ENCODE measurements at places on chromosomes 2 and 18. TPM values are rescaled to one million over a fixed set of nuclear protein-coding genes. Genes with fewer than 3 reads are reported as not detected.

ANO7 gene
- total RNA-seq: 0.81 TPM

GRCh38 chr18:59902131-59902992 lies 2.6 kb downstream of the PMAIP1 start:
- DNase-seq: no peak

CPLX4 gene
- total RNA-seq: not detected

DNA sequence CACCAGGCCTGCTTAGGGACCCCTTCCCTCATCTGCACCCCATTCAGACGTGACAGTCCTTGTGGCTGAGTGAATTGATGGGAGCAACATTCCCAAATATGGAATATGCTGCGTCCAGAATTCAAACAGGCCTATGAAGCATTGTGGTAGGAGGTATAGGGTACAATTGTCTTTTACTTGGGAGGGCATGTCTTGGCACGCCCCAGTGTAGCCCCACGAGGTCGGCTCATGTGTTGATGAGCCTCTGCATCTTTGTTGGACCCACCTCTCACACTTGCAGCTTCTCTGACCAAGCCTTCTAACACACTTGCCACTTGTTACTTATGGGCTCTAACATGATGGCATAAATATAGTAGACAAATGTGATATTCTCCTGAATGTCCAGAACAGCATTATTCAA lies 1.6 kb downstream of the TIMM21 start:
- no peak for DNase-seq

LRRTM1 gene
- 0.68 TPM for total RNA-seq

DNA sequence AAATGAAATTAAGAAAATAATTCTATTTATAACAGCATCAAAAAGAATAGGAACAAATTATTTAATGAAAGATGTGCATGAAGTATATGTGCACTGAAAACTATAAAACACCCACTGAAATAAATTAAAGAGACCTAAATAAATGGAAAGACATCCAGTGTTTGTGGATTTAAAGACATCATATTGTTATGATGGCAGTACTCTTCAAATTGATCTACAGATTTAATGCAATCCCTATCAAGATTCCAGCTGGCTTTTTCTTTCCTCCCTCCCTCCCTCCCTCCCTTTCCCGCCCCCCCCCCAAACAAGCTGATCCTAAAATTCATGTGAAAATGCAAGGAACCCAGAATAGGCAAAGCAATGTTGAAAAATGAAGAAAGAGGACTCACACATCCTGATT lies 83.5 kb upstream of the ZFP36L2 start:
- no peak for DNase-seq

GRCh38 chr18:75365837-75366236 lies 61.7 kb downstream of the SMIM21 start:
- no peak for DNase-seq

DNA sequence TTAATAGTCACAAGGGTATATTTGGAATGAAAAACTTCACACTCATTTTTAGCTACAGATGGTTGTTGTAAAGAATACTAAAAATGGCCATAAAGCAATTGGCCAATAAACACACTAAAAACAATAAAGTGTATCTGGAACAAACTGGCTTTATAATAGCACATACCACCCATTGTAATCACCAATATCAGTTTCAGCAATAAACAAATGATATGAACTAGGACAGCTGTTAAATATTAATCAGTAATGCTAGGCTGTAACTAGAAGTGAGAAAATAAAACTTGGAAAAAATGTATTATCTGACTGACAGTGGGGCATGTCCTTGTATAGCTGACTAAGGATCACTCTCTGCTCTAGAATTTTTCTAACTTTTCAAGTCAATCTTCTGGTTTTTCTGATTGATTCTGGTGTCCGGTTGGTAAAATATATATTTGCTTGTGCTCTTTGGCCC lies 312.5 kb downstream of the RND3 start:
- DNase-seq: no peak

Measured in Right ventricle myocardium inferior (tissue), 1 donor.